ENCODE measurements at places on chromosomes 5 and 9. TPM values are rescaled to one million over a fixed set of nuclear protein-coding genes. Genes with fewer than 3 reads are reported as not detected.

GRCh38 chr9:89426384-89426961 lies 71.4 kb downstream of the SEMA4D start:
- peak overlapping the region; percentile 12 for H3K27ac ChIP-seq
- H3K4me1 ChIP-seq = peaks cover 34% of the 10 kb centered on the region
- no peaks in the 10 kb centered on the region for H3K27me3 ChIP-seq

Gene HSPB3
- total RNA-seq = not detected

DNA sequence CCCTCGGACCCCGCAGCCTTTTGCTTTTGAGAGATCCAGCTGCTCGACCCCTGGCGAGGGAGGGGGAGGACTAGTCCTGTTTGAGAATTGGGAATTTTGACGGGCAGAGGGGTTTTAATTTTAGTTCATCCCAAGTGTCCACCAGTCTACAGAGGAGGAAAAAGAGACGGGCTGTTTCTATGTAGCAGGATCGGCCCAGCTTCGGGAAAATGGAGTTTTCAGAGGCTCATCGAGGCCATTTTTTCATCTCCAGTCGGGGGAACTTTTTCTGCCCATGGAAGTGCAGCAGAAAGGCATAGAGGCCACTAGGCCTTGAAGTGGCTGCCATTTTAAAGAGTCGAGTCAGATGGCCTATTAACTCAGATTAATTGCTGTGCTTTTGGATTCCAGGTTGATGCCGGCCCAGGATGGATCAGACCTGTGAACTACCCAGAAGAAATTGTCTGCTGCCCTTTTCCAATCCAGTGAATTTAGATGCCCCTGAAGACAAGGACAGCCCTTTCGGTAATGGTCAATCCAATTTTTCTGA lies 1.2 kb downstream of the NSD1 start:
- no peaks in the 10 kb centered on the region for H3K27me3 ChIP-seq
- peak overlapping the region; percentile 85 for H3K4me3 ChIP-seq
- H3K36me3 ChIP-seq = peaks cover 45% of the 10 kb centered on the region
- peak overlapping the region; percentile 68 for H3K27ac ChIP-seq

DNA sequence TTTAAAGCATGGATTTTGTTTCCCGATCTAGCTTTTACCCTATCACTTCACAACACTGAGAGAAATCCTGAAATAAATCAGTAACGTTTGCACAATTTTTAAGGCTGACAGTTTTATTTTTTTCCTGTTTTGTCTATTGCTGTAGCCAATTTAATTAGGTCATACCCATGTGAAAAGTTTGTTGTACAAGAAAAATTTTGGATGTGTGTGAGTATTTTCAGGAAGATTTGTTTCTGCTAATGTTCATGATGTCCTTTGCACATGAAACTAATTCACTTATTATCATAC lies 237.8 kb downstream of the ARRDC3 start:
- H3K36me3 ChIP-seq = peaks cover 23% of the 10 kb centered on the region
- no peak overlapping the region for H3K27ac ChIP-seq
- no peak for DNase-seq
- H3K27me3 ChIP-seq = no peaks in the 10 kb centered on the region

- no peaks in the 10 kb centered on the region for H3K27me3 ChIP-seq
- H3K4me1 ChIP-seq = peaks cover 9% of the 10 kb centered on the region
- peaks cover 3% of the 10 kb centered on the region for H3K36me3 ChIP-seq
- H3K4me3 ChIP-seq = no peak overlapping the region
- no peak overlapping the region for H3K27ac ChIP-seq
Observed at GRCh38 chr5:84816160-84816559, 431.5 kb upstream of the EDIL3 start.

Gene IL5
- total RNA-seq = not detected

DNA sequence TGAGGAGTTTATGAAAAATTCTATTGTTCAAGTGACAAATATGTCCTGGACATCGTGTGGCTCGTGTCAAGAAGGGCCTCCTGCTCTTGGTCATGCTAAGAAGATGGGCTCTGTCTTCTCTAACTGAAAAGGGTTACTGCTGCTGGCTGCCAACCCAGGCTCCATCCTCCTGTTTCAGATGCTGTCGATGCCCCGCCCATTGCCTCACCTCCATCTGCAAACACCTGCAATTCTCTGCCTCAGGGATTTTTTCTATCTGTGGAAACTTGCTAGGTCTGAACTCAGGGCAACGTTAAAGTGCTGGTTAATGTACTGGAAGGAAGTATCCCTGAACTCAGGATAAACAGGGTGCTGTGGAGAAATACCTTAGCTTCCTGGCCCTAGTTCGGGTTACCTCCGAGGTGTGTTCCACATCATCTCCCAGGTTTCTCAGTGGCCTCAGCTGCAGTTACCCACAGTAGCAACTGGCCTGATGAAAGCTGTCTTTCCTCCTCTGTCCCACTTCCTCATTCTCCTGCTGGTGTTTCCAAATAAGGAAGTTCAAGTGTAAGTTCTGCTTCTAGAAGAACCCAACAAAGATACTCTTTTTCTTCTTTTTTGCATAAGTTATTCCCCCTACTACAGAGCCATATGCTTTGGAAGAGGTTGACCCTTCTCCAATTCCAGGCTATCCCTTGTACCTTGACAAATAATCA lies 151.7 kb upstream of the SMIM23 start:
- DNase-seq = no peak
- no peak overlapping the region for H3K27ac ChIP-seq
- H3K36me3 ChIP-seq = no peaks in the 10 kb centered on the region
- H3K27me3 ChIP-seq = peaks cover 34% of the 10 kb centered on the region
- H3K4me3 ChIP-seq = no peak overlapping the region
- peaks cover 16% of the 10 kb centered on the region for H3K4me1 ChIP-seq

Gene FUBP3
- 83.0 TPM for total RNA-seq

GRCh38 chr5:130546211-130546610 lies 618.8 kb downstream of the HINT1 start:
- H3K36me3 ChIP-seq = peaks cover 28% of the 10 kb centered on the region
- H3K27ac ChIP-seq = no peak overlapping the region
- H3K4me3 ChIP-seq = no peak overlapping the region
- H3K27me3 ChIP-seq = peaks cover 6% of the 10 kb centered on the region
- H3K4me1 ChIP-seq = peaks cover 9% of the 10 kb centered on the region
- DNase-seq = no peak

DNA sequence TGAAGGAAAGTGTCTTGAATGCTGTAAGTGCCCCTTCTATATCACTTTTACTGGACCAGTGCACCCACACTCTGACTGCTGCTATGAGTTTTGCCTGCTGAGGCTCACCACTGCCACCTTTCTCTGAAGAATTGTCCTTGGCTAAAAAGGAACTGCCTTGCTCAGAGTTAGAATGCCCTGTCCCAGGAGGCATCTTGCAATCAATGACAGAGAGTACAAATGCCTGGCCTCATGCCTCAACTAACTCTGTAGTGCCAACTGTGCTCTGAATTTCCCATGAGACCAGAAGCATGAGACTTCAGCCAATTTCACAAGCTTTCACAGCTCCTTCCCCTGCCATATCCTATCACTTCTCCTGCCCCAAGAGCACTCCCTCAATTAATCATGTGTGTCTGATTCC lies 569.7 kb downstream of the ZNF608 start:
- DNase-seq = no peak
- H3K4me1 ChIP-seq = peaks cover 14% of the 10 kb centered on the region
- no peak overlapping the region for H3K27ac ChIP-seq
- no peak overlapping the region for H3K4me3 ChIP-seq

Gene ST6GALNAC6
- total RNA-seq = 45.3 TPM

Gene GFI1B
- 0.41 TPM for total RNA-seq
